ENCODE measurements at places on chromosomes 4 and X.

GRCh38 chr4:121789960-121790829 lies 10.9 kb upstream of the EXOSC9 start:
- DNase-seq: no peak

DNA sequence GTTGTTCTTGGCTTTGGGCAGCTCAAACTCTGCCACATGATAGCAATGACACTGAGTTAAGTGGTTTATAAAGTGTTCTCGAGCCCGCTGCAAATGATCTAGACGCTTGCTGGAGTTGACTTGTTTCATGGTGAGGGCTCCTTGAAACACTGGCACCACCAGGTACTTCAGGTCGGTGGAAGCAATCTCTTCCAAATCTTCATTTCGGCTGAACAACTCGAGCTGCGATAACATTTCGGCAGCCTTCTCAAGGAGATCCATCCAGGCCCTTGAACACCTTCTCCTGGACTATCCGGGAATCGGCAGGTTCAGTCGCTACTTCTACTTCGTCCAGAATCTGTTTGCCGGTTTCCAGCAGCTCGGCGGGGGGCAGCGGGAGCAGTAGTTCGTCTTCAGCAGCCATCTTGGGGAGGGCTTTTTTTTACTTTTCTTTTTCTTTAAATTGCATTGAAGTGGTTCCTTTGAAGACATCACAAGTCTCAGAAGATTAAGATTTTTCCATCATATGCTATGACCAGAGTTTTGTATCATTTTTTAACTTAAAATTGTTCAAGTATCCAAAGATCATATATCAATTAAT lies 28.0 kb downstream of the HNRNPDL start:
- no peak for DNase-seq

DNA sequence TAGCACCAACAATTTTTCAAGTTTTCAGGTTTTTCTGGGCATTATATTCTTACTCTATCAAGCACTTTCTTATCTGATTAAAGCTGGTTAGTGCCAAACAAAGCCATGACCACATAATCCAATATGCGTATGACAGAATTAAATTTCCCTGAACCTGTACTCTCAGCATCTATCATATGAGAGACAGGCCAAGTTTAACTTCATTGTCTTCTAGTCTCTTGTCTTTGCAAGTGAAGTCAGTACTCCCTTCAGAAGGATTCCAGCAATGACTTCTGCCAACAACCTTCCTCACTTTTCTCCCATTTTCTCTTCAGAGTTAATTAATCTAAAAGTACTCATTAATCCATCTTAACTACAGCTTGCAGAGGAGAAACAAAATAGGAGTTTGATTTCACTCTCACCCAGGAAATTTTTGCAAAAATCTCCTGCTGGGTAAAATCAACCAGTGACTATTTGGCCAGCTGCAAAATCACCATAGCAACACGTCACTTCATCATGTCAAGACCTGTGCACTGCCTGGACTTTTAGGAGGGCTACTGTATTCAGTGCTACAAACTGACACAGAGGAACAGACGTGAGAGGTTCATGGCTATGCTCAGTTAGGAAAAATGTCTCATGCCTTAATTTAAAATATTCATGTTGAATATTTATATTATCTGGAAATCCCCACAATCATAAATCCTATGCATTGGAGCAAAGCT lies 208.4 kb downstream of the ANTXR2 start:
- no peak for DNase-seq

GRCh38 chr4:156931267-156931666 lies 40.3 kb downstream of the PDGFC start:
- DNase-seq: no peak

DNA sequence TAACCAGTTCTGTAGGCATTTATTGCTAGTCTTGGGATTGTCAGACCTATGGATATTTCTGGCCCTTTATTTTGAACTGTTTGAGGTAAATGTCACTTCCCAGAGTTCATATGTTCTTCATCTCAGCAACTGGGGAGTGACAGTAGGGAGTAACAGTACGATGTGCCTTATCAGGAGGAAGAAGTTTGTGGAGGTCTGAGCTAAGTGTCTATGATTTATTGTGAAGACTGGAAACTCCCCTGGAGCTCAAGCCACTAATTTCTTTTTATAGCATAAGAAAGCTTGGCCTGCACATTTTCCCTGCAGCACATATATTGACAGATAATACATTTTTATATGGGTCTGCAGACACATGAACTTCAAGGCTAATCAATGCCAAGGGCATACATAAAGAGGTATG lies 383.8 kb downstream of the GRXCR1 start:
- no peak for DNase-seq

GRCh38 chrX:76428243-76429130 lies 977 bp downstream of the MAGEE1 start:
- peak; percentile 72 for DNase-seq

GRCh38 chr4:166252487-166253402 lies 379.7 kb downstream of the TLL1 start:
- DNase-seq: no peak

DNA sequence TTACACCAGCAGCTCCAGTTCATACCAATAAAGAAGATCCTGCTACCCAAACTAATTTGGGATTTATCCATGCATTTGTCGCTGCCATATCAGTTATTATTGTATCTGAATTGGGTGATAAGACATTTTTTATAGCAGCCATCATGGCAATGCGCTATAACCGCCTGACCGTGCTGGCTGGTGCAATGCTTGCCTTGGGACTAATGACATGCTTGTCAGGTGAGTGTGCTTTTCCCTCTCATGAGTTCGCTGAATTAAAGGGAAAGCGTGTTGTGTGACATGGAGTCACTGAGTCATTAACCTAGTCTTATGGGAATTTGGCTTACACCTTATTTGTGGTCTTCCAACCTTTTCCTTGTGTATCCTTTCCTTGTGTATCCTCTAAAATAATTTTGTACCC lies 15.9 kb downstream of the TMEM165 start:
- DNase-seq: no peak

DNA sequence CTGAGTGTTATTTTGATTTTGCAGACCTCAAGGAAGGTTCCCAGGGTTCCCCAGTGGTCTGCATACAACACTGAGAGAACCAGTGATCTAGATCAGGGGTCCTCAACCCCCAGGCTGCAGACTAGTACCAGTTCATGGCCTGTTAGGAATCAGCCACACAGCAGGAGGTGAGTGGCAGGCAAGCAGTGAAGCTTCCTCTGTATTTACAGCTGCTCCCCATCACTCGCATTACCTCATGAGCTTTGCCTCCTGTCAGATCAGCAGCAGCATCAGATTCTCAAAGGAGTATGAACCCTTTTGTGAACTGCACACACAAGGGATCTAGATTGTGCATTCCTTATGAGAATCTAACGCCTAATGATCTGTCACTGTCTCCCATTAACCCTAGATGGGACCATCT lies 28.5 kb downstream of the EDNRA start:
- no peak for DNase-seq

DNA sequence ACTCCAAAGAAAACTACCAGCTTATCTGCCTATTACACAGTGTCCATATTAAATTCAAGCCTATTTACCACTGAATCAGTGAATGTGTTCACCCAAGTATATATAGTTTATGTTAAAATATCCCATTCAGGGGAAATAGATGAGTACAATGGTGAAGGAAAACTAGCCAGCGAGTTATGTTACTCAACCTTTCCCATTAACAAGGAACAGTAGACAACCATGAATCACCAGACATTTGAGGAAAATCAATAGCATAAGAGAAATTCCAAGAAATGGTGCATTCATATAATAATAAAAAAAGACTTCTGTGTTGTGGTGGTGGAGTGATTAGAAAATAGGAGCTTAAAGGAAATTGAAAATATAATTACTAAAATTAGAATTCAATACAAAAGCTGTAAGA lies 21.3 kb downstream of the IQCM start:
- no peak for DNase-seq

GRCh38 chr4:159175085-159175988 lies 72.5 kb downstream of the RAPGEF2 start:
- DNase-seq: peak; percentile 68

GRCh38 chrX:7143941-7144525 lies 3.5 kb upstream of the STS start:
- no peak for DNase-seq

DNA sequence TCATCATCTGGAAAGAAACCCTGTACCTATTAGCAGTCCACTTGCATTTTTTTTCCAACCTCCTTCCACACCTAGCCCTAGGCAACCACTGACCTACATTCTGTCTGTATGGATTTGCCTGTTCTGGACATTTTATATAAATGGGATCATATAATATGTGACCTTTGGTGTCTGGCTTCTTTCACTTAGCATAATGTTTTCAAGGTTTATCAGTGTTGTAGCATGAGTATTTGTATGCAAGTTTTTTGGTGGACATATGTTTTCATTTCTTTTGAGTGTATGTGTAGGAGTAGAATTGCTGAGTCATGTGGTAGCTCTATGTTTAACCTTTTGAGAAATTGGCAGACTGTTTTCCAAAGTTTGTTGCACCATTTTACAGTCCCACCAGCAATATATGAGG lies 198.6 kb downstream of the CEP135 start:
- DNase-seq: no peak

GRCh38 chr4:57504797-57505530 lies 394.8 kb upstream of the IGFBP7 start:
- no peak for DNase-seq

DNA sequence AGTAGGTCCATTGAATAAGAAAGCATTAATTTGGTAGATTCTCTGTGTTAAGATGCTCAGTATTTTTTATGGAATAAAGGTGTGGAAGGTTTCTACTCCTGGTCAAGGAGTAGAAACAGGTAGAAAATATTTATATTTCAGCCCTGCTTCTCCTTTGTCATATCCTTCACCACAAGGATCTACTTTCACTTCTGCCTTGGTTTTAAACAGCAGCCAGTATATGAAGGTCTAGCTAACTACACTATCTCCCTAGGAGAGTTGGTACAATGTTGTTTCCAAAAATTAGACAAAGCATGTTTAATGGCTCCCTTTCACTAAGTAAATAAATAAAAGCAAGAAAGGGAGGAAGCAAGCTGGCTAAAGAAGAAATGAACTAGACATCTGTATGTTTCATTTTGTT lies 44.6 kb upstream of the GYPA start:
- DNase-seq: no peak

GRCh38 chrX:72371405-72371804 lies 65.7 kb upstream of the CITED1 start:
- DNase-seq: no peak

- no peak for DNase-seq
Measured at GRCh38 chr4:111500858-111501257, 644.4 kb upstream of the FAM241A start.

GRCh38 chr4:89657931-89658700 lies 178.8 kb downstream of the SNCA start:
- no peak for DNase-seq

DNA sequence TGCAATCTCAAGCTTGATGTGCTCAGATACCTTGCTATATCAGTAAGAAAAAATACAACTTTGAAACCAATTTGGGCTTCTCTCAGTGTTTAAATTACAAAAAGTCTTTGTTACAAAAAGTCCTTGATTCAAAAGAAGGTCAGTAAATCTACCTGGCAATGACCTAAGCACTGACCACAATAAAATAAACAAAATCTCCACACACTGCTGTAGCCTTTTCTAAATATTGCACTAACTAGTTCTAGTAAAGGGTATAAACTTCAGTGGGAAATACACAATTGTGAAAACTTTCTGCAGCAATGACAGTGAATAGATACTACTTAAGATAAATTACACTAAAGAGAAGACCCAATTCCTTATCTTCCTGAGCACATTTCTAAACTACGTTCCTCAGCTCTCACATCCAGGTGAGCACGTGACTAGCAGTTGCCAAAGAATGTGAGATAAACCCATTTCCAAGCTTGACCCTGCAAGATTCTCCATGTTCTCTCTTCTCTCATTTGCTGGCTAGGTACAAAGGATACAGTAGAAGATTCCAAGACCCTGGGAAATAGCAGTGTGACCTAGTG lies 81.4 kb upstream of the GPR34 start:
- no peak for DNase-seq

DNA sequence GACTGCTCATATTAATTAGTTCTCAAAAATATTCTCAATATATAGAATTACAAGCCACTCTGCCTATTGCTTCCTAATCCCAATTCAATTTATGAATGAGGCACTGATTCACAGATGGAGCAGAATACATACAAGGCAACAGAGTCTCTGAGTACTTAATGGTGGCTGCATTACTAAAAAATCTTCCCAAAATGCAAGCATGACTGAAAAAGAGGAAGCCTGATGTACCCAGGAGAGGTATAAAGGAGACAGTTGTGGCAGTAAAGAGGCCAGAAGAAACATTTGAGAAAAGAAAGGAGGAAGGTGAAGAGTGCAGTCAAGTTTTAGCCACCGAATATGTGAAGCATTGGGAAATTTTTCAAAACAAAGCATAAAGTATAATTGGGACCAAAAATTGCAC lies 163.2 kb upstream of the INTU start:
- DNase-seq: no peak

DNA sequence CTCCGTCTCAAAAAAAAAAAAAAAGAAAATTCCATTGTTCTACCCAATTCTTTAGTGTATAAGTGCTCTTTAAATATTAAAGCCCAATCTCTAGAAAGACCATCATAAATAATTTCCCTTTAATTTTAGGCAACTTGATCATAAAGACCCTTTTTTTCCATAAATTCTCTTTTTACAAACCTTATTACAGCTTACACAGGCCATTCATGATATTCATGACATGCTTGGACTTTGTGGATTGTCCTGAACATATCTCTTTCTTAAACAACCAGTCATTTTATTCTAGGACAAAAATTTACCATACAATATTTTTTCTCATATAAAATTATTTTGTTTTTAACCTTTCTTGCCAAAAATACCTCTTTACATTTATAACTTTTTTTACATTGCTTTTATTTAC lies 30.5 kb downstream of the TLR8 start:
- DNase-seq: no peak

DNA sequence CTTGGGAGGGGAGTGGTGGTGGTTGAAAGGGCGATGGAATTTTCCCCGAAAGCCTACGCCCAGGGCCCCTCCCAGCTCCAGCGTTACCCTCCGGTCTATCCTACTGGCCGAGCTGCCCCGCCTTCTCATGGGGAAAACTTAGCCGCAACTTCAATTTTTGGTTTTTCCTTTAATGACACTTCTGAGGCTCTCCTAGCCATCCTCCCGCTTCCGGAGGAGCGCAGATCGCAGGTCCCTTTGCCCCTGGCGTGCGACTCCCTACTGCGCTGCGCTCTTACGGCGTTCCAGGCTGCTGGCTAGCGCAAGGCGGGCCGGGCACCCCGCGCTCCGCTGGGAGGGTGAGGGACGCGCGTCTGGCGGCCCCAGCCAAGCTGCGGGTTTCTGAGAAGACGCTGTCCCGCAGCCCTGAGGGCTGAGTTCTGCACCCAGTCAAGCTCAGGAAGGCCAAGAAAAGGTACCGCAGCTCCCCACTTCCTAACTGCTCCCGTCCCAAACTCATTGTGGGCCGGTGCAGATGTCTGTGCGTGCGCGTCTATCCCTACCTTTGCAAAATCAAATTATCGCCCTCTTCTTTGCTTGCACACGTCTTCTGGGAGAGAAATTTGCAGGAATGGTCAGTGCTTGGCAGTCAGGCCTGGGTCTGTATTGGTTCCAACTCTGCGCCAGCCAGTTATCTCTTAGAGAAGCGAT lies 533 bp downstream of the IL15 start:
- no peak for DNase-seq

GRCh38 chrX:12751887-12752286 lies 39.3 kb upstream of the PRPS2 start:
- DNase-seq: no peak
